Sigmoid colon (tissue), 7 donors: ENCODE measurements at places on chromosomes 1 and 21. TPM values are rescaled to one million over a fixed set of nuclear protein-coding genes. Genes with fewer than 3 reads are reported as not detected.

- peaks cover 20% of the 10 kb centered on the region for H3K36me3 ChIP-seq
- H3K27ac ChIP-seq = no peak overlapping the region
- H3K4me1 ChIP-seq = peaks cover 4% of the 10 kb centered on the region
- H3K27me3 ChIP-seq = no peaks in the 10 kb centered on the region
- no peak overlapping the region for H3K4me3 ChIP-seq
These were observed 170.1 kb downstream of the SIPA1L2 start for GRCh38 chr1:232459826-232460225.

DNA sequence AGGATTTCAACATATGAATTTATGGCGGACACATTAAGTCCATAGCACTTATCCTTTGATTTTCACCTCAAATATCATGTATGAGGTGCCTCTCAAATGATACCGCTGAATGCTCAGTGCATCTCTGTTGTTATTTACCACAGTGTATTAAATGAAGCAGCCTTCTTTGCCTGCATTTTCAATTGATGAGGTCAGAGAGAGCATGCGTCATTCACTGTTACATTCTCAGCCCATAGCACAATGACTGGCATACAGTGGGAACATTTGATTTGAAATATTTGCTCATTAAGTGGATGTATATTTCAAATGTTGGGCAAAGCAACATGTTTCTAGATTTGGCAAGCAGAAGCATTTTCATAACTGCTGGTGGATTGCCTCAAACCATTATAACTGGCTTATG is 45.7 kb downstream of the LRRC7 start:
- H3K36me3 ChIP-seq = no peaks in the 10 kb centered on the region
- DNase-seq = no peak
- no peaks in the 10 kb centered on the region for H3K27me3 ChIP-seq
- no peaks in the 10 kb centered on the region for H3K4me1 ChIP-seq

Gene OR2L5
- not detected for total RNA-seq

Gene TSNAX
- total RNA-seq = 31.4 TPM

DNA sequence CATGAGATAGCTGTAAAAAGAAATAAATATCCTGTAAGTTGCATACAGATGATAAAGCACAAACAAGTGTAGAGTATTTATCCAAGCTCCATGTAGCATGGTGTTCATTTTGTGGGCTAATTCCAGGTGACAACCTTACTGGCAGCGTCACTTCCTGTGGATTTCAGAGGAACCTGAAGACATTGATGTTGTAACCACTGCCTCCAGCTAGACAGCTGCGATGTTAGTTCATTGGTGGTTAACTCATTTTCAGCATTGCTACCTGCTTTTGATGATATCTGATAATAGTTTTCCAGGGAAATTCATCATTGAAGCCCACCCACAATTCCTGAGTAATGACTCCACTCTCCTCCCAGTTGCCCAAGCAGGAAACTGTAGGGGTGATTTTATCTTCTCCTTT is 3.0 kb downstream of the HSD3B1 start:
- no peaks in the 10 kb centered on the region for H3K4me1 ChIP-seq
- H3K27me3 ChIP-seq = no peaks in the 10 kb centered on the region
- H3K36me3 ChIP-seq = no peaks in the 10 kb centered on the region
- no peak overlapping the region for H3K27ac ChIP-seq
